Left hindlimb (tissue), 1 donor: ENCODE measurements at places on chromosomes 6 and 20.
A peak's percentile ranks its signal among the peaks of the same experiment; 100 is the strongest.

DNA sequence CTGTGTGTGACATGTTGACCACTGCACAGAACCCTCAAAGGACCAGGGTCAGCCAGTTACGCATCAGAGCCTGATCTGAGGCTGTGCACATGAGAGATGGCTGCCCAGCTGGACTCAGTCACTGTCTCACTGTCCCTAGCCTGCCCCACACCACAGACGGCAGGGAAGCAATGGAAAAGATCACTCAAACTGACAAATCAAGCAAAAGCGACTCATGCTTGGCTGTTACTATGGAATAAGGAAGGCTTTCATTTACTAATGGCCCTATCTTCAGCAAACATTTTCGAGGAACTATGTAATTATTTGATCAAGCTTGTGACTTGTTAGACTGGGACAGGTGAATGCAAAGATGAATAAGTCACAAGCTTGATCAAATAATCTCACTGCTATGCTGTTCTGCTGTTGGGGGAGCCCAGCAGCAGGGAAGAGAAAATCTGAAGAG lies 137.0 kb downstream of the SLC23A2 start:
- no peak for DNase-seq

GRCh38 chr20:62639765-62640164 lies 2.5 kb upstream of the SLCO4A1 start:
- no peak for DNase-seq

- no peak for DNase-seq
Measured at GRCh38 chr20:61923371-61924166, 142.1 kb downstream of the TAF4 start.

DNA sequence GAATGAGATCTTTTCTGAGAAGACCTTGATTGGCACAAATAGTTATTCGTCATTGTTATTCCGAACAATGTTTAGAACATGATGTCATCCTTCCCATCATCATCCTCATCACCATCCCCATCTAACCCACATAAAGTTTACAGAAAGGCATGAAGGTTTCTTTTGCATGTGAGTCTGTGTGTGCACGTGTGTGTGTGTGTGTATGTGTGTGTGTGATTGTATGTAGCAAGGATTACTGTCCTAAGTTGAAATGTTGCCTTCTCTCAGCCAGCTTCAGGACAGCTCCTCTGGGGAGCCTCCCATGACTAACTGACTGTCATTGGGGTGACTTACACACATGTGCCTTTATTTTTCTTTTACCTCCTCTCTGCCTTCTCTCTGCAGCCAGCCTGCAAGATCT lies 113.5 kb downstream of the SLC22A3 start:
- no peak for DNase-seq

DNA sequence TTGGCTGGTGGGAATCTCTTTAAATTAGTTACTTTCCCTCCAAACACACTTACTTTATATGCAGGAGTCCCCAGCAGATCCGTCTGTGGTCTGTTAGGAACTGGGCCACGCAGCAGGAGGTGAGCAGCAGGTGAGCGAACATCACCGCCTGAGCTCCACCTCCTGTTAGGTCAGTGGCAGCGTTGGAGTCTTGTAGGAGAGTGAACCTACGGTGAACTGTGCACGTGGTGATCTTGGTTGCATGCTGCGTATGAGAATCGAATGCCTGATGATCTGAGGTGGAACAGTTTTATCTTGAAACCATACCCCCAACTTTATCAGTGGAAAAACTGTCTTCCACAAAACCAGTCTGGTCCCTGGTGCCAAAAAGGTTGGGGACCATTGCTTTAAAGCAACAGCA lies 5.0 kb downstream of the SERPINB6 start:
- no peak for DNase-seq

GRCh38 chr6:14292119-14292518 lies 174.5 kb downstream of the CD83 start:
- DNase-seq: no peak

DNA sequence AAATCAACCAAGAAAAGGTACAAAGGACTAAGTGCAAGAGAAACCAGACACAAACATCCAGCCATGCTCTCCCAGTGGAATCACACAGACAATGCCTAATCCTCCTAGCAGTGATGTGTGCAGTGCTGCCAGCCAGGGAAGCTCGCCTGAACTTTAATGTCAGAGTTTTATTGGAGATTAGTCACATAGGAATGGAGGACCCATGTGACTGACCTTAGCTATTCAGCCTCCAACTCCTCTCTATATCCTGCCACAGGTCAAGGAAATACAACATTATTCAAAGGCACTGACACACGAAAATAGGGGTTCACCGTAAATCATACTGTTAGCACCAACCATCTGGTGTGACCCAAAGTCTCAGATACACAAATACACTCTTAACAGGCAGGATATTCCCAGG lies 684.6 kb downstream of the DOK5 start:
- no peak for DNase-seq

- no peak for DNase-seq
Measured at GRCh38 chr6:48986845-48987244, 476.2 kb downstream of the MMUT start.

DNA sequence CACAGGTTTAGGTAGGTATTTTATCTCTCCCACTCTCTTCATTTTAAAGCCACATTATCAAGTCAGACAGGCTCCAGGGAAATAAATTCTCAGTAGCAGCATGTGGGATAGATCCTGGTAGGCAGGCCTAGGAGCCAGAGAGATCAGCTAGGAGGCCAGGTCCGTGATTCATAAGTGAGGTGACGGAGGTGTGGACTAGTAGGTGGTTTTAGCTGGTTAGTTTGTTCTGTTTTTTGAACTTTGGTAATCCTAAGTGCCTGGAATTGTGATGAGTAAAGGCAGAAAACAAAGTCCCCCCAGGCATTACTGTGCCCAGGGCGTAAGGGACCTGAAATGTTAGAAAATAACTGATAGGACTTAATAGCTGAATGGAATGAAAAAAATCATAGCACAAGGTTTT lies 53.6 kb upstream of the E2F3 start:
- no peak for DNase-seq

- no peak for DNase-seq
Measured at GRCh38 chr20:46894579-46894958, at the start of gene EYA2. Gene EYA2 (plus strand): TSS chr20:46894843. CDS start chr20:46990011, 95,168 bp downstream.

DNA sequence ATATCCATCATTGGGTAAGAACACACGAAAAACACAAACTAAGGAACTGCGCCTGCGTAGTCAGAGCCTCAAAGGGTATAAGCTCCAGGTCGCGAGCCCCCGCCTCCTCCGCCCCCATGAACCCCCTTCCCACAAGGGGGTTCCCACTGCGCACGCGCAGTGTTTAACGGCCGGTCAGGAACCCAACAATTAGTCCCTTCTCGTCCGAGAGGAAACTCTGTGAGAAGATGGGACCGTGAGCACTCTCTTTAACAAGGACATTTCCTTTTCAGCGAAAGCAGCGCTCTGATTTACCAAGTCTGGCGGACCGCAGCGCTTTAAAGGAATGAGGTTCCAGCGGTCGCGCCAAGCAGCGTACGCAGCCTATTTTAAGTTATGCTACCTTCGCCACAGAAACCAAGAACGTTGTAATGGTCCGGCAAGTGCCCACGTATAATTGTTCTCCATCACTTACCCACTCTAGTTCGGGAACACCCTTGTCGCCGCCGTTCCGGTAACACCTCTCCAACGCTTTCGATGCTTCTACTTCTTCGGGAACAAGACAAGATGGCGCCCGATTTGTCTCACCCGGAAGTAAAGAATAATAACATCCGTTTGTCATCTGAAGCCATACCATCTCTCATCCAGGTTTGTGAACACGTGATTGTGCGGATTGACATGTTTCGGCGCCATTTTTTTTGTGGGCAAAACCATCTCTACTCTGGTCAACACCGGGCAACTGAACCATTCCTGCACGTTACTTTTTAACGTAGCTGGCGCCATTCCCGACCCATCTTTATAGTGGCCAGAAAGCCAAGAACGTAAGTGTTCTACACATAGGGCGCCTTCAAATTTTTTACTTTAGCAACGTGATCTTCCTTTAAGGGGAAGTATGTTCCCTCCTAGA lies at the start of gene PNISR:
TSS of gene PNISR (minus strand) at position 548 of the 886 bp plus-strand sequence. CDS start 10,649 bp downstream, outside the sequence.
- peak; percentile 95 for DNase-seq

DNA sequence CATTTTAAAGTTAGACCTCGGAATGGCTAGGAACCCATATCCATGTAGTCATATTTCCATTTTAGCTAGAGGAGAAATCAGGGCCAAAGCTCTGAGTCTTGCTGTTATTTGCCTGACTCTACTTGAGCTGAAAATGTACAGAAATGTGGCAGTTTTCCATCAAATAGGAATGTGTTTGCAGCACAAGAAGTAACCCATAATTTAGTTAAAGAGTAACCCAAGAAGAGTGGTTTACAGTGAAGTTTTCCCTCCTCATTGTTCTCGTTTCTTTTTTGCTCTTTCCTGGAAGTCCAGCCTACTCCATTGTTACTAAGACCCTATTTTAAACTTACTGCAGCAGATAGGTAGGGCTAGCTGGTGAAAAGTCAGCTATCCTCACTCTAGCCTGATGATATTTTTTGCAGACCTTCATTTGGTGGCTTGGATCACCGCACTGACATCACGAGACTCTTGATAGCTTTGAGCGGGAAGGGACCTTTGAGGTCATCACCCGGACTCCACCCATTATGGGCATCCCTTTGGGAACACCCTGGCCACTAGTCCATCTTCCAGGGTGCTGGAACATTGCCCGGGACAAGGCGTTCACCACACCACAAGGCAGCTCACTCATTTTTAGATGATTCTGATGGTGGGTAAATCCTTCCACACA lies 28.0 kb upstream of the ADGRF5 start:
- peak; percentile 69 for DNase-seq

DNA sequence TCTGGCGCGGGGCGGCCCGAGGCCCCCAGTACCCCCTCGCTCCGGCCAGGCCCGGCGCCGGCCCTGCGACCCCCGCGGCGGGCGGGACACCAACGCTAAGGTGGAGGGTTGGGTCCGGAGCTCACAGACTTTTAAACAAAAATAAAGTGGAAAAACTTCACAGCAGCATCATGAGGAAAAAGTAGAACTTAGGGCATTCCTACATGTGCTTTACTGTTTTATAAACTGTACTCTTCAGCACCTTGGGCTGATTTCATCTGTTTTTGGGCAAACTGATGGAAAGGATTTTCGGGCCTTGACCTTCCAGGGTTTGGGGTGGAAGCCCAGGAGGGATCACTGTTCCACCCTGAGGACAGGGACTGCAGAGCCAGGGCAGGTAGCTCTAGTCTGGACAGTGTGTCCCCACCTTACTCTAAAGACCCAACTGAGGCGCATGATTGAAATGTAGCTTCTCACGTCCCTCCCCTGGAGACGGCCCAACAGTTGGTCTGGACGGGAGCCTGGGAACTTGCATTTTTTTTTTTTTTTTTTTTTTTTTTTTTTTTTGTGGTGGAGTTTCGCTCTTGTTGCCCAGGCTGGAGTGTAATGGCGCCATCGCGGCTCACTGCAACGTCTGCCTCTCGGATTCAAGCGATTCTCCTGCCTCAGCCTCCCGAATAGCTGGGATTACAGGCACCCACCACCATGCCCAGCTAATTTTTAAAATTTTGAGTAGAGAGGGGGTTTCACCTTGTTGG lies 740 bp downstream of the NELFCD start:
- no peak for DNase-seq

- DNase-seq: no peak
Measured at GRCh38 chr20:41367956-41368355, 1.3 kb upstream of the EMILIN3 start.

DNA sequence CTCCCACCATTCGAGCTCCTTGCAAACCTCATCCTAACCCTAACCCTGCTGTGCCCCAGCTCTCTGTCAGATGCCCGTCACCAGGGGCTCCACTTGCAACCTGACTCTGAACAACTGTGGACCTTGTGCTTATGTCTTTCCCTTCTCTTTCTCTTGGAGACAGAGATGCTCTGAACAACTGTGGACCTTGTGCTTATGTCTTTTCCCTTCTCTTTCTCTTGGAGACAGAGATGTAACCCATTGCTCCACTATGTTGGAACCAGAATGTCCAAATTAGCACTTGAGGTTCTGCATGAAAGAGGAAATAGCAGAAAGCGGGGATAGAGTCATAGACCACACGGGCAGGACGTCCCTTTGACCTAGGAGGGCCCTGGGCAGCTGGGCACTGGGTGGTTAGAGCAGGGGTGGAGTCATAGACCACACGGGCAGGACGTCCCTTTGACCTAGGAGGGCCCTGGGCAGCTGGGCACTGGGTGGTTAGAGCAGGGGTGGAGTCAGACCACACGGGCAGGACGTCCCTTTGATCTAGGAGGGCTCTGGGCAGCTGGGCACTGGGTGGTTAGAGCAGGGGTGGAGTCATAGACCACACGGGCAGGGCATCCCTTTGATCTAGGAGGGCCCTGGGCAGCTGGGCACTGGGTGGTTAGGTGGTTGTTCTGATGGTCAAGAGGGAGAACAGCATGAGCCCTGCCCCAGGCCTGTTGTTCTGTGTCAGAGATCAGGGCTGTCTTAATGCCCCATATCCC lies 22.2 kb downstream of the PCMTD2 start:
- peak; percentile 56 for DNase-seq

- DNase-seq: no peak
Measured at GRCh38 chr6:35287671-35288396, 9.8 kb upstream of the DEF6 start.

DNA sequence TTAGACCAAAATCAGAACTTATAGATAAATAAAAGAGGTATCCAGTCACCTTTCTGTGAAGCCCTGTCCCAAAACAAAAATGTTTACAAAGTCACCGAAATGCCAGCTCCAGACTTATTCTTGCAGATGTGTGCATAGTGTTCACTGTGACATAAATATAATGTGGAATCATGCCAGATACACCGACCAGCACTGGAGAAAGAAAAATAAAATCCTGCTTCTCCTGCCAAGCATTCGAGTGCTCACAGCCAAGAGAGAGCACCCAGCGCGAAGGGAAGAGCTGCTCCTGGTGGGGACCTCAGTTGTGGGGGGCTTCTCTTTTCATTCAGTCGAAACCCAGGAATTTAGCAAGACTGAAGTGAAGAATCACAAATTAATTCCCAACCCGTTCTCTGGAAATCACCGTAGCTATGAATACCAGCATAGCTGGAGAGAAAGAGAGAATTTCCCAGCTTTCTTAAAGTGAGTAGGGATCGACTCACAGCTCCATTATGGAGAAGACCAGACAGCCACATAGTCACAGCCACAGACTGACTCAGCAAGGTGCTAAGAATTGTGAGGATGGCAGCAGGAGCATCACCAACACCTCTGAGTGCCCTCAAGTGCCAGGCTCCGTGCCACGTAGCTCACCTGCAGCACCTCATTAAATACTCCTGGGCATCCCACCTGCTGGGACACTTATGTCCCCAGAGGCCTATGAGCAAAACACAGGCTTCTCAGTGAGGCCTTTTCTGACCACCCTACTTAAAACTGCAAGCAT lies 33.2 kb downstream of the BFSP1 start:
- DNase-seq: no peak

- DNase-seq: no peak
Measured at GRCh38 chr6:41197234-41197633, 3.7 kb downstream of the TREML2 start.

GRCh38 chr6:23681743-23682142 lies 444.3 kb upstream of the NRSN1 start:
- DNase-seq: no peak

GRCh38 chr6:3294921-3295871 lies 36.4 kb downstream of the PSMG4 start:
- DNase-seq: no peak
